Transverse colon (tissue), 4 donors: ENCODE measurements at places on chromosomes 7 and 10. TPM values are rescaled to one million over a fixed set of nuclear protein-coding genes. Genes with fewer than 3 reads are reported as not detected.

The MMD2 gene
- not detected for total RNA-seq

The AOC1 gene
- 590 TPM for total RNA-seq

The ZNF248 gene
- 24.7 TPM for total RNA-seq

GRCh38 chr10:119616882-119617570, 20.3 kb upstream of the TIAL1 start:
- H3K4me1 ChIP-seq: no peaks in the 10 kb centered on the region
- H3K36me3 ChIP-seq: no peaks in the 10 kb centered on the region
- no peak overlapping the region for H3K27ac ChIP-seq
- no peak overlapping the region for H3K4me3 ChIP-seq

DNA sequence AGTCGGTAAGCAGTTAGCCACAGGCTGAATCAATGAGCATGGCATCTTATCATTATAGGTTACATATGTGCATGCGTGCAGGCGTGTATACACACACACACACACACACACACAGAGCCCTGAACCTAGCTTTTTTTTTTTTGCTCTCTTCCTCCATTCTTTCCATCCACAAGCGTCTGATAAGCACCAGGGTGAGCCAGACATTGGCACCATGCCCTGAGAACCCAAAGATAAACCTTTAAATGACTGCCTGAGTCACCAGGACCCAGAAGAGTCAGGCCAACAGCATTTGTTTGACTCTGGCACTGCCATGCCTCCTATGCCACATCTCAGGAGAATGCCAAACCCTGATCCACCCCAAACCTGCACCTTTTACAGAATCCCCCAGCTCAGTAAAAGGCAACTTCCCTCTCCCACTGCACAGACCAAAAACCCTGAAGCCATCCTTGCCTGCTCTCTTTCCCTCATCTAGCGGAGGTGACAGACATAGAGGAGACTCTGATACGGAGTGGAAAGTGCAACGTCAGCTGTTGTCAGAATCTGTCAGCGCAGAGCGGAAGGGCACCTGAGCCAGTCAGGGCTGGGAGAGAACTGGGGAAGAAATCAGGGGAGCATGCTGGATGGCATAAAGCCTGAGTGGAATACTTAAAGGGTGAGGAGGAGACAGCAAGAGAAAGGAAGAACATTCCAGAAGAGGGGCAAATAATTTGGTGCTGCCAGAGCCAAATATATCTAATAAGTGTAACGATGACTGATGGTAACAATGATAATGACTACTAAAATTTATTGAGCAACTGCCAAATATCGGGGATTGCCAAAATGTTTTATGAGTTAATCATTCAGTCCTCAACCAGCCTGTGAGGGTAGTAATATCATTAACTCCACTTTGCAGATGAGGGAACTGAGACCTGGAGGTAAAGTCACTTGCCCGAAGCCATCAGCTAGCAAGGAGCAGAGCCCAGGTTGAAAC, 3.2 kb downstream of the PARP12 start:
- H3K27ac ChIP-seq: peak overlapping the region; percentile 91
- H3K4me1 ChIP-seq: peaks cover 37% of the 10 kb centered on the region
- H3K36me3 ChIP-seq: no peaks in the 10 kb centered on the region
- peak; percentile 89 for DNase-seq
- H3K4me3 ChIP-seq: no peak overlapping the region
- no peaks in the 10 kb centered on the region for H3K27me3 ChIP-seq

- H3K4me1 ChIP-seq: peaks cover 6% of the 10 kb centered on the region
- no peak overlapping the region for H3K27ac ChIP-seq
- H3K4me3 ChIP-seq: no peak overlapping the region
- no peaks in the 10 kb centered on the region for H3K36me3 ChIP-seq
- DNase-seq: no peak
These were observed 32.8 kb downstream of the CAMK1D start for GRCh38 chr10:12382157-12382548.

DNA sequence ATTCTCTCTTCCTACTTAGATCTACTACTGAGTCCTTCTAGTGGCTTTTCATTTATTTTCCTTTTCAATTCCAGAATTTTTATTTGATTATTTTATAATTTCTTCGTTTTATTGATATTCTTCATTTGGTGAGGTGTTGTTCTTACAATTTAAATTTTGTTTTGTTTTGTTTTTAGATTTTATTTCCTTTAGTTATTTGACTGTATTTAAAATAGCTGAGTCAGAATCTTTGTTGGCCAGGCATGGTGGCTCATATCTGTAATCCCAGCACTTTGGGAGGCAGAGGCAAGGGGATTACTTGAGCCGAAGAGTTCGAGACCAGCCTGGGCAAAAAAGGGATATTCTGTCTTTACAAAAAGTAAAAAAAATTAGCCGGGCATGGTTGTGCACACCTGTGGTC, 36.1 kb downstream of the AKAP9 start:
- H3K4me3 ChIP-seq: no peak overlapping the region
- no peak for DNase-seq
- H3K36me3 ChIP-seq: peaks cover 9% of the 10 kb centered on the region
- H3K4me1 ChIP-seq: no peaks in the 10 kb centered on the region
- H3K27me3 ChIP-seq: no peaks in the 10 kb centered on the region

DNA sequence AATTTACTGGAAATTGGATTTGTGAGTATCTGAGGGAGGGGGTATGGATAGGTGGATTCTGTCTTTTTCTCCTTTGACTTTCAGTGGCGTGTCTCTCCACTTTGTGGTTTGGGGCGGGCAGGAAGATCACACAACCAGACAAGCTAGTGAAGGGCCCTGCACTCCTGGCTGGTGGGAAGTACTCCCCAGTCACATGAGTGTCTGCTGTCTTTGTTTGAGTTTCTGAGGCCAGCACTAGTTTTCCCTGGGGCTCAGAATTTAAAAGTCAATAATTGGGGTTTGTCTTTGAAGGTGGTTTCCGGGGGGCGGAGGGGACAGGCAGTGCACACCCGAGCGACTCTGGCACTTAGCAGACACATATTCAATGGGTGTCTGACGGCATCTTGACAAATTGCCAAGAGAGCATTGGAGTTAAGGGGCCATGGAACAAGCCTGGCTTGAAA, 120.1 kb downstream of the WDFY4 start:
- no peak overlapping the region for H3K27ac ChIP-seq
- no peaks in the 10 kb centered on the region for H3K36me3 ChIP-seq
- DNase-seq: no peak
- no peaks in the 10 kb centered on the region for H3K4me1 ChIP-seq
- H3K27me3 ChIP-seq: no peaks in the 10 kb centered on the region

DNA sequence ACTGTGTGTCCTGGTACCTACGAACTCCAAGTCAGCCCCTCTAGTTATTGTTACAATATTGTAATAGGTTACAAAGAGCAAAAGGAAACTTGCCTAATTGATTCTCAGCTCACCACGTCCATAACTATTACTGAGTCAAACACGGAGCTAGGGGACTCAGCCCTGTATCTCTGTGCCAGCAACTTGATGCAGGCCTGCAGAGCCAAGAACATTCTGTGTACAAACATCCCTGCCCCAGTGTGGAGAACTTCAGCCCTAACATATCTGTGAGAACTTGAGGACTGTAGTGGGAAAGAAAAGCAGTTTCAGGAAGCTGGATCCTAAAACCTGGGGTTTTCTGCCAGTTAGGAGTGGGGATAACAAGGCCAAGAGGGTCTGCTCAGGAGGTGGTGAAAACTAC, 114.9 kb upstream of the PRSS58 start:
- no peaks in the 10 kb centered on the region for H3K36me3 ChIP-seq
- no peak for DNase-seq
- no peaks in the 10 kb centered on the region for H3K4me1 ChIP-seq
- H3K27me3 ChIP-seq: no peaks in the 10 kb centered on the region
- H3K4me3 ChIP-seq: no peak overlapping the region
- H3K27ac ChIP-seq: peak overlapping the region; percentile 29

DNA sequence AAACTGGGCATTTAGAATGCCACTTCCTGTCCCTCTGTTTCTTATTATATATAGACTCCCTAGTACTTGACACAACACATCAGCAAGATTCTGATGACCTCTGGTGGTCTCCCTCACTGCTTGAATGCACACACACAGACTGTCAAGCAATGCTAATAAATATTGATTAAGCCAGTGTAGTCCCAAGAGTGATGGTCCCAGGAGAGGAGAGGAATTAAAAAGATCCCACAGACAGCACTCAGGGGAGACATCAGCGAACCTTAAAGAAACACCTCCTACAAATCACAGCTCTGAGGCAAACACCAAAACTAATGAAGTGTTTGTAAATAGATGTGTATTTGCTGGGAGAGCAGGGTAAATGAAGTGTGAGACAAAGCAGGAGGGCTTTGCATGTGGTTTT, 1291.2 kb downstream of the XPNPEP1 start:
- H3K4me1 ChIP-seq: no peaks in the 10 kb centered on the region
- no peak overlapping the region for H3K27ac ChIP-seq
- H3K27me3 ChIP-seq: no peaks in the 10 kb centered on the region
- no peaks in the 10 kb centered on the region for H3K36me3 ChIP-seq
- DNase-seq: no peak
- H3K4me3 ChIP-seq: no peak overlapping the region

DNA sequence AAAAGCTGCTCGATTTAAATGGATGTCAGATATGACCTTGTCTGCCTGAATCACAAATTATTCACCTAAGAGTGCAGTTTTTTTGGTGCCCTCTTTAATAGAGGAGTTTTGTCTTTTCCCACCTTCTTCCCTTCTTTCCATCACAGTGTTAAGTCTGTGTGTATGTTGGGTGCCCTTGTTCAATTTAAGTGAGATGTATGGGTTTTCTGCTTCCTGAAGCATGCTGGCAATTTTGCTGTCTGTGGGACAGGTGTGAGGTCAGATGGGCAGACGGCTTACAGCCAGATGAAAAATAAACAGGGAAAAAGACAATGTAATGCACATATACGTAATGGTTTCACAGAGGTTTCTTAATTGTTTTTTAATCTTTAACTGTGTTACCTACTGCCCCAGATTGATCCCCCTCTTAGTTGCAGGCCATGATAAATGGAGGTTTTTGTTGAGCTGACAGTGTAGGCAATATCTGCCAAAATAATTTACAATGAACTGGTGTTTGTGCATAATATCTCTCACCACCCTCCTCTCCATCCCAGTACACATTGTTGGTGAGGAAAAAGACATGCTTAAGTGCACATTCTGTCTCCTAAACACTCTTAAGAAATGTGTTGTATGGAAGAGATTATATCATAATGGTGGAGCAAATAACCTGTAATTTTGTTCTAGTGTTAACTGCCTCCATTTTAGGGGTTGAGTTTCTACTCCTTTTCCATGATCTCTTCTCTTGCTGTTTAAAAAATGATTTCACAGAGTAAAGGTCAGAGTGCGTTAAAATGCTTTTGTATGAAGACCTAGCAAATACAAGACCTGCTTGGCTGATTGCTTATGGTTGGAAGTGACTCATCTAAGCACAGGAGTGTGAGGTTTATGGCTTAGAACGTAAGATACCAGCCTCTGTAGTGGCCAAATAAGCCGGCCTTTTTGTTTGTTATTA, 123.9 kb downstream of the LRRC4 start:
- peaks cover 58% of the 10 kb centered on the region for H3K4me1 ChIP-seq
- H3K36me3 ChIP-seq: no peaks in the 10 kb centered on the region
- no peak overlapping the region for H3K4me3 ChIP-seq
- no peaks in the 10 kb centered on the region for H3K27me3 ChIP-seq
